Tibial nerve (tissue), 4 donors: ENCODE measurements at places on chromosomes 7 and 10. TPM values are rescaled to one million over a fixed set of nuclear protein-coding genes. Genes with fewer than 3 reads are reported as not detected.

DNA sequence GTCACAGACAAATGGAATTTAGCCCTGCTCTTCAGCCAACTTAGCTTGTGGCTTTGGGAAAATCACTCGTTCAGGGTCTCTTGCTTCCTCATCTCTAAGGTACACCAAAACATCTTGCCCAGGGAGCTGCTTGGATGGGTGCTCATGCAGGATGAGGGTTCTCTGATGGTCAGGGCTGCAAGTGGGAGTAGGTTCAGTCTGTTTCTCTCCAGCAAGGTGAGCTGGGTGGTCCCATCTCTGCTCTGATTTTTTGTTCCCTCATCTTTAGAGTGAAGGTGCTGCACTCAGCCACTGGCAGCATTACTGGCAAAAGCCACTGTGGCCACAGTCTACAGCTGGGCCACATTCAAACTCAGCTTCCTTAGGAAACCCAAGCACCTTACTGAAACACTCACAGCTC, 149.9 kb upstream of the GPR26 start:
- no peaks in the 10 kb centered on the region for H3K27me3 ChIP-seq
- no peak overlapping the region for H3K4me3 ChIP-seq

DNA sequence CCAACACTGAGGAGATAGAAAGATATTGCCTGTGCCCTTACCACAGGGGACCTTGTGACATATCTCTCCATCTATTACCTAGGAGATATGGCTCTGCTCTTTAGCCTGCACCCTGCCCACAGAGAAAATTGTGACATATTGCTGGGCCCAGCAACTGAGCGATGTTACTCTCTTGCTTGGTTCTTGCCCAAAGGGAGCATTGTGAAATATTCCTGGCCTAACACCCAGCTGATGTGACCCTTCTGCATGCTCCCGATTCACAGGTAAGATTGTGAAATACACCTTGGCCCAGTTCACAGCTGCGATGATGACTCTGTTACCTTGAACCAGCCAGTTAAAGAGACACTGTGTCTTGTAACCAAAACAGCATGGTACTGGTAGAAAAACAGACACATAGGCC, 37.2 kb upstream of the ZNF107 start:
- no peak for DNase-seq
- no peak overlapping the region for H3K4me3 ChIP-seq
- H3K27ac ChIP-seq: no peak overlapping the region
- H3K27me3 ChIP-seq: no peaks in the 10 kb centered on the region

- H3K27ac ChIP-seq: no peak overlapping the region
- H3K27me3 ChIP-seq: no peaks in the 10 kb centered on the region
- H3K4me3 ChIP-seq: no peak overlapping the region
Observed at GRCh38 chr7:123608991-123609882, 7.6 kb downstream of the ASB15 start.

DNA sequence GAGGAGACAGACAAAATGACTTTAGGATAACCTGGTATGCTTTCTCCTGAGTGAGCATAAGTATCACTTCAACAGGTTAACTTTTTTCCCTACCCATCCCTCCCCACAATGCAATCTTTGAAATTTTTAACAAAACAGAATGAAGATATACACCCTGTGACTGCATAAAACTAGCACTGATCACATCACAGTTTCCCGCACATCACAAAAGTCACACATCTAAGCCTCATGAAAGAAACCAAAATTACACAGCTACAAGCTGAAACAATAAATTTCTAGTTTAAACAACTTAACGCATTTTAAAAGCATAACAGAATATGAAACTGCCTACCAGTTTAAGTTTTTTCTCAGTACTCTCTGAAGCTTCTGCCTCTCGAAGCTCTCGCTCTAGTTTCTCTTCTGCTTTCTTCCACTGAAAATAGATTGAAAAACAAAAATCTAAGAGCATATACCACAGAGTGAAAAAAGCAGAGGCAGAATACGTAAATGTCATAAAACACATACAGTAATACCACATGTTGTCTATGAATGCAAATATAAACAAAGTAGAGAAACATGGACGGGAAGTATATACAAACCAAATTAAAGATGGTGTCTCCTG, 18.1 kb downstream of the NOC3L start:
- H3K27ac ChIP-seq: no peak overlapping the region
- H3K36me3 ChIP-seq: peaks cover 2% of the 10 kb centered on the region
- no peak for DNase-seq
- H3K4me3 ChIP-seq: no peak overlapping the region
- no peaks in the 10 kb centered on the region for H3K4me1 ChIP-seq
- no peaks in the 10 kb centered on the region for H3K27me3 ChIP-seq

GRCh38 chr10:47442351-47442750, 41.6 kb downstream of the ANXA8 start:
- H3K27me3 ChIP-seq: no peaks in the 10 kb centered on the region
- no peak overlapping the region for H3K27ac ChIP-seq
- no peaks in the 10 kb centered on the region for H3K36me3 ChIP-seq
- DNase-seq: no peak
- no peak overlapping the region for H3K4me3 ChIP-seq
- H3K4me1 ChIP-seq: no peaks in the 10 kb centered on the region

DNA sequence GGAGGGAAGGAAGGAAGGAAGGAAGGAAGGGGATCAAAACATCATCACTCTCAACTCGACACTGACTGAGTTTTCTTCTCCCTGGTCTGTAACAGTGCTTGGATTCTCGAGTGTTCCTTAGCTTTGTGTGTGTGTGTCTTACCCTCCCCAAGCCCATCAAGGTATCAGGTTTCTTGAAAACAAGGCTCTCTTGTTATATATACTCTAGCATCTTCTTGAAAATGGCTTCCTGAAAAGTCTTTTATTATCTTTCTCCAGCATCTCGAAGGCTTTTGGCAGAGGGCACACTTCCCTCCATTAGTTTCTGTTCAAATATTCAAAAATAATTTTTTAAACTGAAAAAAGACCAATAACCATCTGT, 13.4 kb downstream of the SERPINE1 start:
- no peaks in the 10 kb centered on the region for H3K36me3 ChIP-seq
- H3K27ac ChIP-seq: no peak overlapping the region
- H3K4me3 ChIP-seq: no peak overlapping the region
- H3K4me1 ChIP-seq: peaks cover 22% of the 10 kb centered on the region

- no peaks in the 10 kb centered on the region for H3K36me3 ChIP-seq
- no peaks in the 10 kb centered on the region for H3K4me1 ChIP-seq
- no peak overlapping the region for H3K4me3 ChIP-seq
- H3K27me3 ChIP-seq: no peaks in the 10 kb centered on the region
- DNase-seq: no peak
Observed at GRCh38 chr10:66910671-66911070, 15.2 kb upstream of the LRRTM3 start.

DNA sequence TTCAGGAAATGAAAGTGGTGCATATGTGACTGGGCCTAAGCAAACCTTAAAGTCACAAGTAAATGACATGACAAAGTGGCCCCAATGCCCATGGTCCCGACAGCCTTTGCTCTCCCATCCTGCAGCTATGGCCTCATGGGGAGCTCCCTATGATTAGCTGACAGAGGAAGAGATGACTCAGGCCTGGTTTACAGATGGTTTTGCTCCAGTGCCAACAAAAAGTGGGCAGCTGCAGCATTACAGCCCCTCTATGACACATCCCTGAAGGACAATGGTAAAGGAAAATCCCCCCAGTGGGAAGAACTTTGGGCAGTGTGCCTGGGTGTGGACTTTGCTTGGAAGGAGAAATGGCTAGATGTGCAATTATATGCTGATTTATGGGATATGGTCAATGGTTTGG, 105.1 kb upstream of the ADCY1 start:
- no peak overlapping the region for H3K4me3 ChIP-seq
- no peak for DNase-seq
- no peaks in the 10 kb centered on the region for H3K36me3 ChIP-seq
- H3K4me1 ChIP-seq: no peaks in the 10 kb centered on the region
- H3K27ac ChIP-seq: no peak overlapping the region

GRCh38 chr10:131431533-131431932, 120.0 kb upstream of the TCERG1L start:
- no peaks in the 10 kb centered on the region for H3K4me1 ChIP-seq
- H3K4me3 ChIP-seq: no peak overlapping the region
- H3K27ac ChIP-seq: no peak overlapping the region
- no peaks in the 10 kb centered on the region for H3K36me3 ChIP-seq
- H3K27me3 ChIP-seq: no peaks in the 10 kb centered on the region
- no peak for DNase-seq

DNA sequence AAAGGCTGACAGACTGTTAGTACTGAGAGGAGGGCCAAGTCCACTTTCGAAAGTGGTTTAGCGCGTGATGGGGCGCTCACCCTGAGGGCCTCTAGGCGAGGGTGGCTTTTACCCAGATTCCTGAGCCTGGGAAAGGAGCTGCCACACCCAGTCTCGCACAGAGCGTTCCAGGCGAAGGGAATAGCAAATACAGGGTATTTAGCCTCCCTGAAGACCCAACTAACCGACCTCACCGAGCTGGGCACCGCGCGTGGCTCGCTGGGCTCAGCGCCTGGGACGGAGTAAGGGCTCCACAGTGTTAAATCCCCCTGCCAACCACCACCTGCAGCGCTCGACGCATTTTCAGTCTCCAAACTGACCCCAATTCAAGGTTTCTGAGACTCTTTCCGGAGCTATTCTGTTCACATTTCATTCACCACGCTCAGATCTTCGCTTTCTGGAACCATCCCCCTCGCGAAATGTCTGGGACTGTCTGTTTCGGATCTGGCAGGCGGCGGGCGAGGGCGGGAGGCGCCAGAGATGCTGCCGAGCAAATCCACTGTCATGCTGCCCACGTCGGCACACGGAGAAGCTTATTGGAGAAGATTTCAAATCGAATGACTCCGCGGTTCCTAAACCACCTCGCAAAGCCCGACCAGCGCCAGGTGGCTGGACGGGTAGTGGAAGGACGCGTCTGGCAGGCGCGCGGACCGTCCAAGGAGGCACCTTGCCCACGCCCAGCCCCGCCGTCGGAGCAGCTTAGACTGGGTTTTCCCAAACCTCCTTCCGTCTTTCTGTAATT, 1.4 kb upstream of the OSBPL3 start:
- peak overlapping the region; percentile 93 for H3K4me3 ChIP-seq
- DNase-seq: peak; percentile 58
- H3K27me3 ChIP-seq: no peaks in the 10 kb centered on the region
- peaks cover 3% of the 10 kb centered on the region for H3K4me1 ChIP-seq
- H3K27ac ChIP-seq: peak overlapping the region; percentile 88

RTKN2 gene
- not detected for total RNA-seq

DNA sequence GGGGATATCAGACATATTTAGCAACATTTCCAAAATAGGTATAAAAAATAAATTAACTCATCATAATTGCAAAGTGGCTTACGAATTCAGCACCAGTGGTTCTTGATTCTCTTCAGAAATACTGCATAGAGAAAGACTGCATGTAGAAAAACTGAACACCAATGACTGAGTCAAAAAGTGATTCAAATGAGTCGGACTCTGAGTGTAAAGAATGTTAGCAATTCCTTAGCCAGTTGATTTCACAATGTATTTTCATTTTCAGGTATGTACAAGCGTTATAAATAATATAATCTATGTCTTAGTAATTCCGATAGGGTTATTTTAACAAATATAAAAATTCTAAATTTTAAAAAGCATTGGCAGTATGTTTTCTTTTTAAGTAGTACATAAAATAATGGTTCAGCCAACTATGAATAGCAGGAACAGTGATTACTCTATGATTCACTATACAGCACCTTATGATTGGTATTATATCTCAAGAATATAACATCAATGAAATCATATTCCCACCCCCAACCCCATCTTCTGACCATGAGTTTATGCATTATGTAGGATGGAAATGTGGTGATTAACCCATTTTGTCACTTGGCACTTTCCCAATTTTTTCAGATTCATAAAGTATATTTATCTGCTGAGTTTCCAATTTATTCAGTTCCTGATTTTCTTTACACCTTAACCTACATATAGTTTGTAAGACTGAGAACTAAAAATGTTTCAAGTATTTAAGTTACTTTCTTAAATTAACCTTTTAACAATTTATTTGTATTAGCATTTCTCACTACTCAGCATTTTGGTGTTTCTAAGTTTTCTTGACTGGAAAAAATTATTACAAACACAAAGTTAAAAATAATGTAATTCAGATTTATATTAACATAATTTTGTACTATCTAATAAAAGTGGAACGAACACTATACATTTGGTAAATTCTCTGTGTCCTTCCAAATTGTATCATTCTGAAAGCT, 33.9 kb downstream of the DNAJC1 start:
- no peak overlapping the region for H3K27ac ChIP-seq
- H3K36me3 ChIP-seq: no peaks in the 10 kb centered on the region
- no peak overlapping the region for H3K4me3 ChIP-seq
- no peaks in the 10 kb centered on the region for H3K27me3 ChIP-seq
